ENCODE measurements at places on chromosomes 6 and 20.

GRCh38 chr6:5990786-5991185 is 15.9 kb downstream of the NRN1 start:
- no peak for DNase-seq

- DNase-seq: no peak
Observed at GRCh38 chr6:112010328-112010727, 43.6 kb upstream of the CCN6 start.

DNA sequence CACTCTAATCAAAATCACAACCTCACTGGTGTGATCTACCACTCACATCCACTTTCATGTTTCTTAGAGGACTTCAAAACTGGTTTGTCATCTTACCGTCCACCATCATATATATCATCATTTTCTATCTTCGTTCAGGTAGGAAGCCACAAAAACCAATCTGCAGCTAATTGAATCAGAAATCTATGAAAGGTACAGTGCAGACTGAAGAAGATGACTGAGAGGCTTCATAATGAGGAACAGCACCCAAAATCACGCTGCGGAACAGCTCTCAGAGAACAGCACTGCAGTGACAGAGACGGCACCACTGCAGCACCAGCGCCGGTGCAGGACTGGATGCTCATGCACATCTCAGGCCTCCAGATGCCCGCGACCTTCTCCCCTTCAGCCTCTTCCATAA is 13.0 kb downstream of the GMDS start:
- DNase-seq: no peak

DNA sequence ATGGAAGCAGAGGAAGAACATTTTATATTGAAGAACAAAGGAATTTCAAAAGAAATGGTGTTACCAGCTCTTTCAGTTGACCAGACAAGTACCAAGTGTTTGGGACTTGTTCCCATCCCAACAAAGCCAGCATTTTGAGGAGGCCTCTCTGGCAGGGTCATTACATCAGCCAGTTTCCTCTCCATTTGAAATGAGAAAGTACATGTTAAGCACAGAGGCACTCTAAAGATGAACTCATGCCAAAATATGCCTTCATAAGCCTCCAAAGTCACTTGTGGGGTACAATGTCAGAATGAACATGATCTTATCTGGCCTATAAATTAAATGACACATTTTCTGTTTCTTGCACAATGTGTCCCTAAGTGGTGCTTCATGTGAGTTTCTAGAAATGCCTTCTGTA is 223.9 kb downstream of the PRL start:
- no peak for DNase-seq

DNA sequence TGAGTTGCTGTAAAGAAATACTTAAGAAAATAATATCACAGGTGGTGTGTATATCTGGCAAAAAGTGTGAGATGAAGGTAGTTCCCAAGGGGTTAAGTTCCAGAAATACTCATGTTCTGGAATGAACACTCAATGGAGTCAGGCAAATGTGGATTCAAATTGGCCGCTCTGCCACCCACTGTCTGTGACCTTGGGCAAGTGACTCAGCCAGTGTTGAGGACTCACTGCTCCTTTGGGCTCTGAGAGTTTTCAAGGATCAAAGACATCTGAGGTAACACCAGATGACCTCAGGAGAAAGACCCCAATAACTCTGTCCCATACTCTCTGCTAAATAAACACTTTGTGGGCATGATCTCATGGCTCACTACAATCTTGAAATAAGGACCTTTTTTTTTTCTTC is 59.2 kb upstream of the EYA2 start:
- DNase-seq: no peak

DNA sequence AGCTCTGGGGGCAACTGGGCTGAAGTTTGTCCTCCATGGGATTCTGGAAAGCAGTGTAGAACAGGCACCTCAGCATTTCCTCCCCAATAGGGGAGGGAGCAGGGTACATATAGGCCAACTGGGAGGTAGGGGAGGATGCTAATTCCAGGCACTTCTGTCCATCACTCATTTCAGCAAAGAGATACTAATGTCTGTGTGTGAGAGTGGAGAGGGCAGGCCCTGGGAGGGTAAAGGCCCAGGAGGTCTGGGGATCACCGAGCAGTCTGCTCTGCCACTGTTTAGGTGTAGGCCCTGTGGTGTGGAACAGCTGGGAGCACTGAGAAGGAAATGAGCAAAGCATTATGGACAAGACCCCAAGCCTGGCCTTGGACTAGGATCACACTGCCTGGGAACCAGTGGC is 158.7 kb downstream of the SLC24A3 start:
- no peak for DNase-seq

DNA sequence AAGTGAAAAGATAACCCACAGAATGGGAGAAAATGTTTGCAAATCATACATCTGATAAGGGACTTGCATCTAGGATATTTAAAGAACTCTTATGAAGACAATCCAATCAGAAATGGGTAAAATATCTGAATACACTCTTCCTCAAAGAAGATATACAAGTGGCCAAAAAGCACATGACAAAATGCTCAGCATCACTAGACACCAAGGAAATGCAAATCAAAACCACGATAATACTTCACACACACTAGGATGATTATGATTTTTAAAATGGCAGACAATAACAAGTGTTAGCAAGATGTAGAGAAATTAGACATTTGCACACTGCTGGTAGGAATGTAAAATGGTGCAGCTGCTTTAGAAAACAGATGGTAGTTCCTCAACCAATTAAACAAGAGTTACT is 34.8 kb upstream of the SIRT5 start:
- DNase-seq: no peak

GRCh38 chr6:135318738-135319469 is 137.8 kb downstream of the MYB start:
- DNase-seq: no peak

- DNase-seq: no peak
Observed at GRCh38 chr6:164325168-164325567, 910.6 kb downstream of the QKI start.

DNA sequence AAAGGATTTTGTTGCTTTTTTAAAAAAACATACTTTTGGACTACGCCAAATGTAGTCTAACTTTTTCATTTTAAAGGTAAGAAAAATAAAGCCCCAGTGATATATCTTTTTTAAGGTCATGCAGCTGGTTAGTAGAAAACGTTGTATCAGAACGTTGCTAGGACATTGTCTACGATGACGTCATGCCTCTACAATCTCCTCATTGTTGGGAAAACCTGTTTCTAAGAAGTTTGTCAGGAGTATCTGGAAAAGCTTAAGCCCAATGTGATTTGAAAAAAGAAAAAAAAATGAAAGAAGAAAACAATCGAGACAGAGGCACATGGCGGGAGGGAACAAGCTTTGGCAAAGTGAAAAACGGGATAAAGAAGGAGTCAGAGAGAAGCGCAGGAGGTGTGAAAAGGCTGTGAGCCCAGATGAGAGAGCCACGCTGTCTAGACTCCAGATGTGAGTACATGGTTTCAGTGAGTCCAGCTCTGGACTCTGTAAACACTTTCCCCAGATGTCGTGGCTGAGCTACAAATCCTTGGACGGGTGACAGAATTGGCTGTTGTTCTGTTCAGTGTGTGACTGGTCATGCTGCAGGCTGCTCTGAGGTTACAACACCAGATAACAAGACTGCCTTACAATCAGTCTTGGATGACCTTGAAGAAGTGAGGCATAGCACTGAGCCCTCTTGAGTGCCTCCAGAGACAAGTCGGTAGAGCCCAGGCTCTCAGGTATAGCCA is 656.7 kb upstream of the ID4 start:
- no peak for DNase-seq

- DNase-seq: no peak
Observed at GRCh38 chr6:162539321-162539720, 188.2 kb downstream of the PRKN start.

DNA sequence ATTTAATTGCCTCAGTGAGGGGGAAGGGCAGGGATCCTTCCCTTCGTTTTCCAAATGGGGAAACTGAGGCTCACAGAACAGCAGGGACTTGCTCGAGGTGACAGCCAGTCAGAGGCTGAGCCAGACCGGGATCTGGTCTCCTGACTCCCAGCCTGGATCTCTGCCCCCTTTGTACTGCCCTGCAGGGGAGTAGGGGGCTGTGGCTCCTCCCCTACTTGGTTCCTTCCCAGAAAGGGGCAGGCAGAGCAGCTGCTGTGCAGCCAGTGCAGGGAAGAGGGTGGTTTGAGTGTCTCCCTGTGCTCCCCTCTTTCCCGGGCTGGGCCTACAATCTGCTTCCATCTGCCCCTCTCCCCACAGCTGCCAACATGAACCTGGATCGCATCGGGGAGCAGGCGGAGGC is 37.6 kb downstream of the UQCC2 start:
- DNase-seq: no peak

GRCh38 chr6:747921-748320 is 55.0 kb upstream of the EXOC2 start:
- no peak for DNase-seq

GRCh38 chr20:36313926-36314325 is 7.8 kb downstream of the DLGAP4 start:
- no peak for DNase-seq

- no peak for DNase-seq
Observed at GRCh38 chr6:157432892-157433265, 51.9 kb downstream of the ZDHHC14 start.

DNA sequence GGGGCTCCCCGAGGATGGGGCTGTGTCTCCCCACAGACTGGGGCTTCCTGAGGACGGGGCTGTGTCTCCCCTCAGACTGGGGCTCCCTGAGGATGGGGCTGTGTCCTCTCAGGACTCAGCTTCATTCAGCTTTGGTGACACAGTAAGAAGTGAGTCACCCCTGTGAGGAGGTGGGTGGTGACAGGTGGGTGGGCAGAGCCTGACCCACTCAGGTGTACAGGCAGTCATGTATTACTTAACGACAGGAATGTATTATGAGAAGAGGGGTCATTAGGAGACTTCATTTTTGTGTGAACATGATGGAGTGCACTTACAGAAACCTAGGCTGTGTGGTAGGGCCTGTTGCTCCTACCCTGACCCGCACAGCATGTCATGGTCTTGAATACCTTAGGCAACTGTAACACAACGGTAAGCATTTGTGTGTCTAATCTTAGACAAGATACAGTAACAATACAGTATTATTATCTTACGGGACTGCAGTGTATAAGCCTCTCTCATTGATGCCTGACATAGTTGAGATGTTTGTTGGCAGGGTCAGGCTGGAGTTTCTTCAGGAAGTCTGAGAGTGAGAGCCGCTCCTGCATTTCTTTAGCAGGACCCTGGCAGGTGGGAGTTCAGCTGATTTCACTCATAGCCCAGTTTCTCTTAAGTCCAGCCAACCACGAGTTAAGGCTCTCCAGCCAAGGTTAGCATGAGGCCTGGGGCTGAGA is 10.9 kb upstream of the PGC start:
- peak; percentile 45 for DNase-seq

DNA sequence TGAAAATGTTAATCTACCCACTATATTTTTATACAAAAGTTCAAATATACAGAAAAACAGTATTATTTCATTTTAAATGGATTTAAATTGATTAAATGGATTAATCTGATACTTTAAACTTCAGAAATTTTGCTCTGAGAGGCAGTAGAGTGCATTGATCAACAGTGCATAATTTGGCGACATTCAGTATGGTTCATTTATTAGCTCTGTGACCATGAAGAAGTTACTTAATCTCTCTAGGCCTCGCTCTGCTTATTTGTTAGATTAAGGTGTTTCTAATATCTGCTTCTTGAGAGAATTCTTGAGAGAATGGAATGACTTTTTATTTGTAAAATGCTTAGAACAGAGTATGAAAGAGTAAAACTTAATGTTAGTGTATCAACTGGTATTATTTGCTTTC is 8.9 kb downstream of the PDE7B start:
- DNase-seq: no peak

- DNase-seq: no peak
Observed at GRCh38 chr20:35490736-35491181, 35.4 kb downstream of the CEP250 start.

DNA sequence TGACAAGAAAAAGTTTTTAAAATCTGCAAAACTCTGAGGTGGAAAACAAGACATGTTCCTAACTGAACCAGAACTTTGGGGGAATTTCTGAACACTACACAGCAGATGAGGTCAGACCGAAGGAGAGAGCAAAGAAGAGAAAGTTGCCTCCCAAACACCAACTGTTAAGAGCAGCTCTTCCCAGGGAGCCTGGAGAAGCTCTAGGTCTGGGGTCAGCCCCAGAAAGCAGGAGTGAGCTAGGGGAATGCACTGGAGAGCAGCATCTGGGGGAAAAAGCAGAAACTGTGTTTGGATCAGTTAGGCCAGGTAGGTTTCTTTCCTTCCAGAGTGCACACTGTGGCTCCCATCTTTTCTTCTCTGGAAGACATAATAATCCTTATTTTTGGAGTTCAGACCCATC is 41.3 kb downstream of the FKBP5 start:
- no peak for DNase-seq
